ENCODE measurements at places on chromosomes 3 and 15.

GRCh38 chr3:100169201-100169920, 55.1 kb upstream of the FILIP1L start:
- DNase-seq: no peak

DNA sequence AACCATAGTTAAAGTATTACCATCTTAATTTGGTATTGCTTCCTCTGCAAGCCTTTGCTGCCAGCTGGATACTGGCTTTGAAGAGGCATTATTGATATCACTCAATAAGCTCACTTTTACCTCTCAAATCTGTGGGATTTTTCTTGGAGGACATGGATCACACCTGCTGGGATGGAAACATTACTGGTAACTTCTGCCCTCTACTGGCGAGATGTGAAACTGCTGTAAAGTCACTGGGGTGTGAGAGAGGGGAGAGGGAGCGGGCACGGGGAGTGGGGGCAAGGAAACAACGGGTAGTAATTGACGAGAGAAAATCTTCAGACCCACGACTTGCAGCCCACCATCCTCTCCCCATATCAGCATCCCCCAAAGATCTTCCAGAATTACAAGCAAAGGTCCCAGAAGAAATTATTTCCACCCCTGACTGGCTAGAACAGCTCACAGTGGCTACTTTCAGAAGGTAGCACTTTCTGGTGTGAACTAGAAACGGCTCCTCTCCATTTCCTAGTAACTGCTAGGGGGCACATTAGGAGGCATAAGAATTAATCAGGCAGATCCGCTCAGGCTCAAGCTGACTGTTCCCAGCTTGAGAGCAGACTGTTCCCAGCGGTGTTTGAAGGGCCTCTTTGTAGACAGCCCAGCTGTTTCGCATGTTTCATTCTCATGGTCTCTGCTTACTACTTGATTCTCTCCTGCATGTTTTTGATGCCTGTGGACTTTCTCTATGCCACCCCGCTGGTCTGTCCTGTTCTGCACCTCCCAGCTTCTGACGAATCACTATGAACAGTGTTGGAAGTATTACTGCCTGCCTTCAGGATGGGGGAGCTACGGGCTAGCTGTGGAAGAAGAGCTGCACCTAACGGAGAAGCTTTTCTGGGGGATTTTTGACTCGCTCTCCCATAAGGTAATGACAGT, 230.4 kb upstream of the CHRM5 start:
- peak; percentile 15 for DNase-seq

DNA sequence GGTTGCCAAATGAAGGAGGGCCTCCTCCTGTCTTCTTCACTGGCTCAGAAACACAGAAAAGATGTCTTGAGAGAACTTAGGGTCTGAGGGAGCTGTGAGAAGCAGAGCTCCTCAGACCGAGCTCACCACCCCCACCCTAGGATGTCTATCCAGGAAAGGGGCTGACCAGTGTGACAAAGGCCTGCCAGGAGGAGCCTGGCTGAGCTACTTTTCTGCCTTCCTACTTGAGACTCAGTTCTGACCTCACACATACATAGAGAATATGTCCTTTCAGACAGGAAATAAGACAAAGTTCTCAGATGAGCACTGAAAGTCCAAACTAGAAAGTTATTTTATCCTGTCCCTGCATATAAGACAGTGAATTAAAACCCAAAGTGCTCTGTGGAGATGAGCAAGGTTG, 54.5 kb downstream of the KIF9 start:
- DNase-seq: no peak

DNA sequence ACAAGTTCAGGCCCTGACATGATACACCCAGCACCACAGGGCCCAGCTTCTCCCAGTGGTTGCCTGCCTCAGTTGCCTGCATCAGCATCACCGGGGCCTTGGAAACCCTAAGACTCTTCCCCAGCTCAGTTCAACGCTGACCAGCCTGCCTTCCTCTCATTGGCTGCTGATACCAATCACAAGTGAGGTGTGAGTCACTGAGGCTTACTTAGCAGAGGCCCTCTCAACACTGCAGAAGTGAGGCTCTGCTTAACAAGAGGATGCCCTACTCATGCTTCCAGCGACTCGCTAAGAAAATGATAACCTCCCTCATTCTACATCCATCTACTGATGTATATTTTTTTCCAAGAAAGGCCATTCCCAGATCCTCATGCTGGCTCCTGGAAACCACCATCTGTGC, 151.9 kb downstream of the ADAMTS17 start:
- no peak for DNase-seq

GRCh38 chr3:70308760-70309159, 3.7 kb downstream of the MDFIC2 start:
- DNase-seq: peak; percentile 14

- no peak for DNase-seq
Measured at GRCh38 chr15:43896543-43896942, 69.7 kb downstream of the WDR76 start.

DNA sequence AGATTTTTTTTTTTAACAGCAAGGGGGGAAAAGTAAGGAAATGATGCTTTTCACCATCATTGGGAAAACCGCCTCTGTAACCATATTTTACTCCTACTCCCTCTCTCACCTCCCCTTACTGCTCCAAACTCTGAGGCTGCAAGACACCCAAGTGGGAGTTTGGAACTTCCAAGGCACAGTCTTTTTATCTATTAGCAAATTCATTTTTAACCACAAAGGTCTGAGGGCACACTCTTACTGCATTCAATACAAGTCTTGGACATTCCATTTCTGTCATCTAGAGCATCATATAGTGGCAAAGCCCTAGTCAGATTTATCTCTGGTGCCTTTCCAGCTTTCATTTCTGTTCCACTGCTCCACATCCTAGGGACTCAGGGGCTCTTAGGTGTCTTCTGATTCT, 13.2 kb downstream of the FAM162A start:
- no peak for DNase-seq

GRCh38 chr15:33826201-33826600, 142.1 kb upstream of the CHRM5 start:
- DNase-seq: no peak

DNA sequence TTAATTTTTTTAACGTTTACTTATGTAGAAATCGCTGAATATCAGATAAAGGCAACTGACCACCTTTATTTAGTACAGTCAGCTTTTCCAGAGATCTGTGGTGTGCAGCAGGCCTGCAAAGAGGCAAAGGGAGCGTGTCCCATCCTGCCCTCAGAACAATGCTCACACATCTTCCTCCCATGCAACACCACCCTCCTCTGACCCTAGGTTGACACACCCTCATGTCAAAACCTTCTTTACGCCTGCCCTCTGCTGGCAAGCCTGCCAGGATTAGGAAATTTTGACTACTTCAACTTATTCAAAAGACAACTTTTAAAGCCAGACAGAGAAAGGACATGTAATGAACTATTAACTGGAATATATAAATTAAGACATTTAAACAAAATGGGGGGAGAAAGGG, 513.7 kb downstream of the FOXP1 start:
- peak; percentile 58 for DNase-seq

- DNase-seq: no peak
Measured at GRCh38 chr3:112871735-112872134, 25.1 kb upstream of the CD200R1L start.

DNA sequence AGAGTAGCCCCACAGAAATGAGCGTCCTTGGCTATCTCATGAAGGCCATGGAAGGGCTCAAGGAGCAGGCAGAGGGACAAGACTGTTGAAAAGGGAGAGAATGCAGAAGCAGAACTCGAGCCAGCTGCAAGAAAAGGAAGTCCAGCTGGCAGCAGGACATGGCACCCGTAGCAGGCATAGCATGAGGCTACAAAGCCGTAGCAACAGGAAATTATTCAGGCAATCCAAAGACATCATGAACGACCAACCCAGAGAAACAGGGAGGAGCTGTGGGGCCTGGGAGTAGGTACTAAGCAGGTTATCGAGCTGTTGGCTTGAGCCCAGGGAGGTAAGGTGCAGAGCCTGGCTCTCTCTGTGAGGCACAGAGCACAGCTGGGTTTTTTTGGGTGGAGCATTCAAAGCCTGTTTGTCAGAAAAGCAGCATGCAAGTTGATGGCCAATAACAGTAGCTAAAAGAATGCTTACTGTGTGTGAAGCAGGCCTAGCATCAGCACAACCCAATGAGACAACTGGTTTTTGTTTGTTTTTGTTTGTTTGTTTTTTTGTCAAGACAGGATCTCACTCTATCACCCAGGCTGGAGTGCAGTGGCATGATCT, 144.0 kb upstream of the SMAD3 start:
- DNase-seq: no peak

DNA sequence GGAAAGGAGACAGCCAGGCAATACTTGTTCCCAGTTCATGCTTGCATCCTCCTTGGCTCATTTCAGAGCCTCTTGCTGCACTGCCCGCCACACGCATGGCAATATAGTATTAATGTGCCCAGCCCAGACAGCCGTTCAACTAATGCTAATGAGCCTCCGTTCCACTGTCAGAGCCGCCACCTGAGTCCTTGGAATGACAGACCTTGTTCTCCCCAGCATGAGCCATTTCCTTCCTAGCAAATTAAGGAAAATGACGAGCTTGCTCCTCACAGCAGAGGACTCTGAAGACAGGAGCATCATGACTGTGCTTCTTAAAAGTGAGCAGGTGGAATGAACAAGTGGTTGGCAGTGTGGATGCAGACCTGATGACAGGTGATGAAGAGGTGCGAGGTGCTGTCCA, 10.8 kb upstream of the LRRC15 start:
- no peak for DNase-seq

DNA sequence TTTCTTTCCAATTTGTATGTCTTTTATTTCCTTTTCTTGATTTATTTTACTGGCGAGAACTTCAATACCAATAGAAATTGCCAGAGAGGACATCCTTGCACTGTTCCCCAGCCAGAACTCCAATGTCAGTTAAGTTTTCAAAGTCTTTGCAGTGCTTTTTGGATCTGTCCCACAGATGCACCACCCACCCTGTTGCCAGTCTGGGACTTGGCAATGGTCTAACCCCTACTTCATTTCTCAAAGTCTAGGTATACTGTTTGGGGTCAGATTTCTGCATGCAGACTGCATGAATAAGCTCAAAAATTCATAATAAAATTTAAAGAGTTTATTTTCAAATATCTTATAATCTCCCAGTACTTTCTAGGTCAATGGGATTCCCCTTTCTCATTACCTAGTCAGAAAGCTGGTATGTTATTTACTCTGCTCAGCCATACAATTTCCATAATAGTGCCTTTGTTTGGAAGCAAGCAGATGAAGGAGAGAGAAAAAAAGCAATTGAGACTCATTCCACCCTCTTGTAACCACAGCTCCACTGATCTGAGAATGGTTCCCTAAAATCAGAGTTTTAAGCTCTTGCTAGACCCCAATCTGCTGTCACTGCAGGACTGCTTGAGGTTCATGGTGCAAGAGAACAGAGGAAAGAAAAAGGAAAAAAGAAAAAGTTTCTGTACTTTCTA, 125.9 kb upstream of the PLXND1 start:
- DNase-seq: no peak

- DNase-seq: no peak
Measured at GRCh38 chr15:74724570-74725224, 631 bp downstream of the CYP1A1 start.

- DNase-seq: no peak
Measured at GRCh38 chr3:112273536-112273935, 20.5 kb downstream of the SLC9C1 start.

DNA sequence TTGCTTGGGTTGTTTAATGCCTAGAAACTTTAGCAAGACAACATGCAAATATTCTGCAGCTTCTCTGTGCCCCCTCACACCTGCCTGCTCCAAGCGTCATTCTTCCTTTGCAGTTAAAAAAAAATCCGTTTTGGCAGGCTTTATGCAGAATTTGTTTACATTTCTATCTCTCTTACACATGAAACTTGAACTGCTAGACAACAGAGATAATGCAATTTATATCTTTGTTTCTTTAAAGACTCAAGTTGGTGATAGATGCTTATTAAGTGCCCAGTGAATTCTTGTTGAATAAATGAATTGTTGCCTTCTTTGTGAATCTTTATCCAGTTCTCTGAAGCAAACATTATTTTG, 53.2 kb downstream of the CHST2 start:
- DNase-seq: no peak

DNA sequence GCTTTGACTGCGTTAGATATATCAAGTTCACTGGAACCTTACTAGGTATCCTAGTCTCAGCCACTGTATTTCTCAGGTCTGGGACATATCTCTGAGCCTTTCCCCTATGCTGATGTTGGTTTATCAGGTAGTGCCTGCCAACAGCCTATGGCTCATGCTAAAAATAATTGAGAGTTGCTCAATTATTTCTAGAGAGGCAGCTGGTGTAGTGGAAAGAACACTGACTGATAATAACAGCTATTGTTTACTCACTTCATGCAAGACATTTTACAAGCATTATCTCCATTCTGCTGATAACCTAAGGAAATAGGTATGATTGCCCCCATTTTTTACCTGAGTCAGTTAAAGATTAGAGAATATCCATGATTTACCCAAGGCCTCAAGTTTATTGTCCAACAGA, 231.4 kb downstream of the LRRN1 start:
- no peak for DNase-seq

GRCh38 chr3:29282427-29283230, 1.8 kb downstream of the RBMS3 start:
- peak; percentile 59 for DNase-seq

DNA sequence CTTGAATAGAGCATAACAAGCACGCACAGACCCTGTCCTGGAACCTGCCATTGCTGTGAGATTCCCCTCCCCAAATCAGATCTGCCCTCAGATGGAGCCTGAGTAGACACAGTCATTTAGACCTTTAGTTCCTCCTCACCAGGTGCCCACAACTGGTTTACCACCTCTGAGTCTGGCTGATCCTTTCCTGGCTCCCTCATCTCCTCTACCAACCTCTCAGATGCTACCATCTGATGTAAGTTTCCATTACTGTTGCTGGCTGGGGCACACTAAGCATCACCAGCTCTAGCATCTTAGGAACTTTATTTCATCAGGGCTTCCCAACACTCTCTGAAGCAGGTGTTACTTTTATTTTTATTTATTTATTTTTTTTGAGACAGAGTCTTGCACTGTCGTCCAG, 288.3 kb downstream of the TLE3 start:
- DNase-seq: no peak

GRCh38 chr3:32186097-32186496, 52.4 kb upstream of the CMTM8 start:
- DNase-seq: no peak

GRCh38 chr15:85899927-85900326, 105.2 kb upstream of the KLHL25 start:
- no peak for DNase-seq

- no peak for DNase-seq
Measured at GRCh38 chr3:3110299-3110630, at the start of gene IL5RA. IL5RA (minus strand) TSS chr3:3110374; CDS start chr3:3104984, 5,390 bp downstream.

DNA sequence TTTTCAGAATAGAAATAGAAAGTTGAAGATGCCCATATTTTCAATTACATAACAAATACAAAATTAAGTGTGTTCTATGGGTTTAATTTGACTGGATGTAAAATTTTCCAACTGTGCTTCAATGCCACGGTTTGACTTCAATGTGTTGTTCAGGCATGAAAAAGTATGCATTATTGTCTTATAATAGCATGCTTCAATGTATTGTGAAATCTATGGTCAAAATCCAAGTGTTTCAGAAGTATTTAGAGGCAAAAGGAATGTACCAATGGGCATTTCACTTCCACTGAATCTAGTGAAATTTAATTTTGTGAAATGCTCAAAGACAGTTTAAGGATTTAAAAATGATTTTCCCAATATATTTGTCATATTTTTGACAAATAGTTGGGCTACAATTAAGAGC, 16.0 kb downstream of the NEK10 start:
- peak; percentile 10 for DNase-seq

- no peak for DNase-seq
Measured at GRCh38 chr3:48528754-48529153, 24.8 kb upstream of the SHISA5 start.

Data from fibroblast of skin of right biceps (primary cell).